ENCODE measurements at places on chromosomes 5 and 9.

GRCh38 chr5:74007193-74007592 is 381.2 kb downstream of the ARHGEF28 start:
- no peak for DNase-seq

GRCh38 chr5:181112476-181112875 is 18.5 kb downstream of the OR2V1 start:
- no peak for DNase-seq

- DNase-seq, result peak; percentile 33
These were observed 70.0 kb downstream of the RXRA start for GRCh38 chr9:134396258-134396742.

- DNase-seq, result no peak
These were observed 78.1 kb upstream of the UBTD2 start for GRCh38 chr5:172361566-172362238.

DNA sequence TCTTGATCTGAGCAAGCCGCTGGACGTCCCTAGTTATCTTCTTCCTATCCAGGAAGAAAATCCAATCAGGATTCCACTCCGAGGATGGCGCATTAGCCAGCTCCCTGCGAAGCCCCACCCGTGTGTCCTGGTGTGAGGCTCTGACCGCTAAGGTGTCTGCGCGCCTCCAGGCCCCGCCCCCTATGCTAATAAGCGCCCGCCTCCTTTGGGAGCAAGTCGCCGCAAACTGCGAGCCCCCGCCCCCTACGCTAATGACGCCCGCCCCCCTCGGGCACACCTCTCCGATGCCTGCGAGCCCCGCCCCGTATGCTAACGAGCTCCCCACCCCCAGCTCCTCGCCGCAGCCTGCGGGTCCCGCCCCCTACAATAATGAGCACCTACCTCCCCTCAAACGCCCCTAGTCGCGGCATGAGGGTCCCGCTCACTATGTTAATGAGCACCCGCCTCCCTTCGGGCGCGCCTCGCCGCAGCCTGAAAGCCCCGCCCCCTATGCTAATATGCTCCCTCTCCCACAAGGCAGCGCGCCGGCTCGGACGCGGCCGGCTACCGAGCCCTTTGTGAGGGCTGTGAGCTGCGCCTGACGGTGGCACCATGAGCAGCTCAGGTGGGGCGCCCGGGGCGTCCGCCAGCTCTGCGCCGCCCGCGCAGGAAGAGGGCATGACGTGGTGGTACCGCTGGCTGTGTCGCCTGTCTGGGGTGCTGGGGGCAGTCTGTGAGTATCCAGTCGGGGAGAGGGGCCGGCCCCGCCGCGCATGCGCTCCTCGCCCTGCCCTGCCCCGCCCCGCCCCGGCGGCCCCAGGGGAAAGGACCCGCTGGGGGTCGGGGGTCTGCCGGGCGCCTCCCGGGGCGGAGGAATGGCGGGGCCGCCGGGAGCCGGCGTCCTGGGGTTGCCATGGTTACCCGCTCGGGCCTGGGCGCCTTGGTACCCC is at the start of gene CACFD1:
TSS of gene CACFD1 (plus strand) at position 503 of the 929 bp plus-strand sequence. CDS start at position 592, 89 bp downstream.
- peak; percentile 85 for DNase-seq

- DNase-seq, result no peak
These were observed 196.3 kb downstream of the ATP10B start for GRCh38 chr5:160655717-160656116.

GRCh38 chr5:58021466-58021865 is 438.4 kb downstream of the PLK2 start:
- DNase-seq, result no peak

DNA sequence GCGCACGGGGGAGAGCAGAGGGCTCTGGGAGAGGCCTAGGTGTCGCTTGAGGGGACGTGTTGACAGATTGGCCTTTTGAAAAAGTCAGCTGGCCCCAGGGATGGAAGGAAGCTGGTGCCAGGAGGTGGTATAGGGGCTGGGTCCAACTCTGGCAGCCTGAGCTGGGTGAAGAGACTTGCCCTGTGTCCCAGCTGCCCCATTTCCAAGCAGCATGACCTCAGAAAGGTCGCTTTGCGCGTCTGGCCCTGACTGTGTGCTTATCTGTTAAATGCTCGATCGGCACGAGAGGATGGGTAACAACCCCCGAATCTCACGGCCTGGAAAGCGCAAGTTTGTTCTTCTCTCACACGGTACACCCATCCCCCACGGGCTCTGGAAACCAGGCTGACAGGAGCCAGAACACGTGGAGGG is 31.2 kb upstream of the LAMC3 start:
- no peak for DNase-seq

DNA sequence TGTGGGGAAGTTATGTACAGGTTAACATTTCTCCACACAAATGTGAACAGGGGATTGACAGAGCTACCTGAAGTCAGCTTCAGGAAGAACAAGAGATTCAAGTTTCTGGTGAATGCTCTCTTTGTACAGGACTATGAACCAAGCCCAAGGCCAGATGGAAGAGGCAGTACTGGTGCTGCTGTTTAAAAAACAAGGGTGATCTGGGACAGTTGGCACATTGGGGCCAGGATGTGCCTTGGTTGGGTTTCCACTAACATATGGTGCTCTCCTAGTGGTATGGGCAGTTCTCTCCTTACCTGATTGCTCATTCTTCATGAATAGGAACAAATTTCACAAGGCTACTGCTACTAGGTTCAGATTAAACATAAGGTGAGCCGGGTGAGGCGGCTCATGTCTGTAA is 40.0 kb downstream of the MTMR12 start:
- DNase-seq, result no peak

GRCh38 chr5:147737921-147738320 is 44.6 kb downstream of the JAKMIP2 start:
- DNase-seq, result no peak

GRCh38 chr9:1938675-1939170 is 76.4 kb upstream of the SMARCA2 start:
- no peak for DNase-seq

DNA sequence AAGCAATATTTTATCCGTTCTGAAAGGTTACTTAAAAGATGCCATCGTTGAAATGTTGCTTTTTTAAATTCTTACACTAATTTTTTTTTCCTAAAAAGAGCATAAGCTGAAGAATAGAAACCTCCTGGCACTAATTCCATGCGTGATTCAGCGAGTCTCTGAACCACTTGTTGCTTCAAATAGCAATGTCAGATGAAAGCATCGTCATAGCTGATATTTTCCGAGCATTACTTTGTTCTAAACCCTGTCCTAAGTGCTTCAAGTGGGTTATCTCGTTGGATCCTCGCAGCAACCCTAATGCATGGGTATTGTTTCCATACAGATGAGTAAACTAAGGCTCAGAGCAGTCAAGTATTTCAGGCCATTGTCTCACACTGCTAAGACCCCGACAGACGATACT is 79.7 kb downstream of the CDH6 start:
- DNase-seq, result no peak

- no peak for DNase-seq
These were observed 59.1 kb upstream of the NIPAL4 start for GRCh38 chr5:157400741-157401495.

DNA sequence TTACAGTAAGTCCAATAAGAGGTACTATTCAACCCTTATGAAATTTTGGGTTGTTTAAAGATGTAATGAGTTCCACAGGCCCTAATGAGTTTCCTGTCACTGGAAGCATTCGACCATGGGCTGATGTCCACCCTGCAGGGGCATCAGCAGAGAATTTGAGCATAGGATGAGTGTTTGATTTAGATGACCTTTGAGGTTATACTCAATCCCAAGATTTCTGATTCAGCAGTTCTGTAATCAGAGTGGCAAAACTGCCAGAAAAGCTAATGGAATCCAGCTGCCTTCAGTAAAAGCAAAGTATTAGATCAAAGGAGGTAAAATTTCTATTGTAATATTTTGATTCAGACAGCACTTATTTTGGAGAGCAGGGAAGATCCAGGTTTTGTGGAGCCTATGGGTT is 68.3 kb downstream of the COX7C start:
- DNase-seq, result no peak

- no peak for DNase-seq
These were observed 1990.5 kb downstream of the MAT2B start for GRCh38 chr5:165495829-165496380.

DNA sequence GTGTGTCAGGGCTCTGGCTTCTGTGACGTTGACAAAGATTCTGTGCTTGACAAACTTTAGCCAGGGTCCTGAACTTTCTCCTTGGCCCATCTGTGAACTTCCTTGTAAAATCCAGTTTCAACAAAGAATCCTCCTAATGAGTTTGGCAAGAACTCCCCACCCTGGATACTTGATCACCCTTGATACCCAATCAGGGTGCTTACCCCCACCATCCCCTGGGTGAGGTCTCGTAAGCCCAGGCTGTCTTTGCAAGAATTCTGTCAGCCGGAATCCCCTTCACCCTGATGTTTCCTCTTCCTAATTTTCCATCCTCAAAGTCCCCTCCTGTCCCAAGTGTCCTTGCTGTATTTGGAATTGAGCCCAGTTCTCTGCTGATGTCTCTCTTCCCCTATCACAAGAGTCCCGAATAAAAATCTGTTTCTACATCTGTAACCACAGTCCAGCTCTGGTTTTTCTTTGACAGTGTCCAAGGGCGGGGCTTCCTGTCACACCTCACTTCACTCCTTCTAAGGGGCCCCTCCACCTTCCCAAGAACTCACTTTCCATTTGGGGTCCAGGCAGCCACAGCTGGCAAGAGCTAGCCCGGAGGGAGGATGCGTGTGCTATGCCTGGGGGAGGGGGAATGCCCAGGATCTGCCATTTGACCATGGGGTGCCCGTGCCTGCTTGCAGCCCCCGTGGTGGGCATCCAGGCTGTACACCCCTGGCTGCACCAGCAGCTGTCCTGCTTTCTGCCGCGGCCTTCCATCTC is 2.7 kb upstream of the CARD19 start:
- no peak for DNase-seq

DNA sequence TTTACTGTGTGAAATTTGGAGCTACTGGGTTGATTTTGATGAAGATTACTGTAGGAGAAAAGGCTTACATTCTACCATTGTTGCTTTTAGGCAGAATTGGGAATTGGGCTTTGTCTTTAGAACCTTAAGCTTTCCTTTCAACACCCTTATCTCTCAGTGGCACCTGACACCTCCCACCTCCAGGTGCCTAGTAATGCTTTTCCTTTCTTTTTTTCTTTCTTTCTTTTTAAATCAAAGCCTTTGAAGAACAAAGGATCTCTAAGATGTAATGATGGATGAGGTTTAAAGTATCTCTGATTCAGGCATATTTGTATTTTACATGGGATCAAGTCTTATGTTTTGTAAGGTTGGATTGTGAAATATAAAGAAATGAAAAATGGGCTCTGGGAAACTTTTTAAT is 2.9 kb upstream of the ADGRV1 start:
- no peak for DNase-seq
